ENCODE measurements at places on chromosomes 4 and X.
A peak's percentile ranks its signal among the peaks of the same experiment; 100 is the strongest.

DNA sequence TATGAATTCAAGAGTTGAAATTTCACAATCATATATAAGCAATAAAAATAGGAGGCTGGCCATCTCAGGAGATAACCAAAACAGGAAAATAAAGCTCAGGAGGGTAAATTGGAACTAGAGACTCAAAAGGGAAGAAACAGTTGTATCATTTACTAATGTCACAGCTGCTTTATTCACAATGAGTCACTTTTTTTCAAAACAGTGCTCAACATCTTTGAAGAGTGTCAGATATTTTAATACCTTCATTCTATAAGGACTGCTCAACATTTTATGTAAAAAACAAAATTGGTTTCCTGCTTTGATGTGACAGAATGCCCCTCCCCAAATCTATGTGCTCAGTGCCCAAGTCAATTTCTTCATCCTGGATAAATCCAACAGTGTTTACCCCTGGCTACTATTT, 97.7 kb downstream of the DDX60 start:
- no peak for DNase-seq

- peak; percentile 79 for DNase-seq
These were observed 14.7 kb downstream of the SORCS2 start for GRCh38 chr4:7206911-7207567.

DNA sequence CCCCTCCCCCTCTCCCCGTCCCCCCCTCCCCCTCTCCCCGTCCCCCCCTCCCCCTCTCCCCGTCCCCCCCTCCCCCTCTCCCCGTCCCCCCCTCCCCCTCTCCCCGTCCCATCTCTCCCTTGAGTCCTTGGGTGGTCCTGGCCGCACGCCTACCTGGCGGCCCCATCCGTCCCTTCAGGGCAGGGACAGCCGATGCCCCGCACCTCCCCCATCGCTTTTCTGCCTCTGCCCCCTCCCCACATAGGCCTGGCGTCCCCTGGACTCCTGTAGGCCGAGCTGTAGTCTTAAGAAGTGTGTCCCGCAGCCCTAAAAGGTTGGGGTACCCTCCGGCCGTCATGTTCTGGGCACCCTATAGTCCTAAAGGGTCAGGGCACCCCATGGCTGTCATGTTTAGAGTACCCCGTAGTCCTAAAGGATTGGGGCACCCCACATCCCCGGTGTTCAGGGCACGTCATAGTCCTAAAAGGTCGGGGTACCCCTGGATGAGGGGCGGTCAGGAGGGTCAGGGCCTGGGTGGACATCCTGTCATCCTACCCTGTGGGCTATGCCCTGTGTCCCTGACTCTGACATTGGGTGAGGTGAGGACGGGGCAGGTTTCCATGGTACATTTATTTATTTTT, 10.8 kb upstream of the GTPBP6 start:
- DNase-seq = no peak

- no peak for DNase-seq
These were observed 31.2 kb upstream of the TAB3 start for GRCh38 chrX:30920271-30920670.

GRCh38 chr4:116881077-116881476, 204.3 kb downstream of the TRAM1L1 start:
- DNase-seq = no peak

- DNase-seq = no peak
These were observed 16.1 kb downstream of the TMEM175 start for GRCh38 chr4:948101-948935.

DNA sequence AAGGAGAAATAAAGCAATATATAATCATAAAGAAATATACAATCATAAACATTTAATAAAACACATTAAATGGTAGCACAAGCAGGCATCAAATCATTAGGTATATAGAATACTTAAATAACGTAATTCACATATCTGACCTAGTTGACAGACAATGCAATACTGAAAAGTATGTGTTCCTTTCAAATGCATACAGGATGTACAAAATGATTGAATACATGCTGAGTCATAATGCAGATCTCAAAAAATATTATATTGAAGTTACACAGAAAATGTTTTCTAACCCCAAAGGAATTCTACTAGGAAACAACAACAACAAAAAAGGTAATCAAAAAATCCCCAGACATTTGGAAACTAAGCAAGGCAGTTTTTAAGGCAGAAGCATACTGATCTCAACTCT, 1072.0 kb upstream of the INTU start:
- no peak for DNase-seq

DNA sequence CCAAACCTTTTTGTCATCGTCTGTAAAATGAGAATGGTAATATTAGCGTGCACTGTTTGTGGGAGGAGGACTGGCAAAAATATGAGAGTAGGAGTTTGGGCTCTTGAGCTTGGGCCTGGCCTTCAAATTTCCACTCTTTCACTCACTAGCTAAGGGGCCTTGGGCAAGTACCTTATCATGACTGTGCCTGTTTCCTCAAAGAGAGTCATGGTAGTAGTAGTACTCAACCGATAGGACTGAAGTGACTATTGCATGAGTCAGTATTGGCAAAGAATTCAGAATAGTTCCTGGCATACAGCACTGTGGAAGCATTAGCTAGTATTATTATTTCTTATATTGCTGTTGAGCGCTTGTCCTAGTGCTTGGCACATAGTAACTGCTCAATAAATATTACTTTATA, 16.0 kb upstream of the RBM3 start:
- DNase-seq = peak; percentile 70

DNA sequence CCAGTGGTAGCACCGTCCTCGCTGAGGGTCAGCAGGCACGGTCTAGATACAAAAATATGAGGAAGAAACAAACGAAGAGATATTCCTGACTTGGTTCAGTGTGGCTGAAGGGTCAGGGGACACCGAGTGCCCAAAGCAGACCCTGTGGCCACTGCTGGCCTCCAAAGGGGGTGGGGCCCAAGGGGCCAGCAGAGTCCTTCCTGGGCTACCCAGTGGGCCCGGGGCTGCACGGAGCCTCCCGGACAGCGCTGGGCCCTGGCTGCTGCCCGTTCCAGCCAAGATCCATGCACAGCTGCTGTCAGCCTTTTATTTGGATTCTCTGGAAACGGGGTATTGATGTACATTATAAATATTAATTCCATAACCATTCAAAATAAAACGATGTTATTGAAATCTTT, 20.4 kb downstream of the NELFA start:
- no peak for DNase-seq

GRCh38 chrX:26511589-26512363, 295.8 kb downstream of the MAGEB5 start:
- DNase-seq = no peak
